ENCODE measurements at places on chromosomes 11 and 22.

- DNase-seq, result no peak
Measured at GRCh38 chr11:72347691-72348090, 86.6 kb downstream of the CLPB start.

- DNase-seq, result no peak
Measured at GRCh38 chr22:38967451-38968450, 10.3 kb downstream of the APOBEC3A start.

- DNase-seq, result no peak
Measured at GRCh38 chr11:30015725-30016412, 961 bp downstream of the KCNA4 start.

- DNase-seq, result no peak
Measured at GRCh38 chr11:63872800-63873197, 33.9 kb downstream of the MARK2 start.

DNA sequence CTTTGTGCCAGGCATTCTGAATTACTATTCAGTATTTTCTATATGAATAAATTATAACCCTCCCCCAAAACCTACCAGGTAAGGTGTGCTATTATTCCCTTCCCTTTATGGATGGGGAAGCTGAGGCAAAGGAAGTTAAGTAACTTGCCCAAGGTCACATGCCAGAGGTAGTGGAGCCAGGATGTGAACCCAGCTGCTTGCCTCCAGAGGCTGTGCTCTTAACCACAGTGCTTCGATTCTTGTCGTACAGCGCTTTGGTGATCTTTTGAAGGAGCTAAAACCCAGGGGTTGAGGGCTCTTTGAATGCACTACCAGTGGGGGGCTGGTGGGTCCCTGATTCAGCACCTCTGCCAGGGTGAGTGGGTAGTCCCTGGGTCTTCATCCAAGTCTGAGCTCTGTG, 18.8 kb downstream of the MCM5 start:
- no peak for DNase-seq

GRCh38 chr11:12410006-12410728, 32.8 kb downstream of the PARVA start:
- DNase-seq, result no peak

DNA sequence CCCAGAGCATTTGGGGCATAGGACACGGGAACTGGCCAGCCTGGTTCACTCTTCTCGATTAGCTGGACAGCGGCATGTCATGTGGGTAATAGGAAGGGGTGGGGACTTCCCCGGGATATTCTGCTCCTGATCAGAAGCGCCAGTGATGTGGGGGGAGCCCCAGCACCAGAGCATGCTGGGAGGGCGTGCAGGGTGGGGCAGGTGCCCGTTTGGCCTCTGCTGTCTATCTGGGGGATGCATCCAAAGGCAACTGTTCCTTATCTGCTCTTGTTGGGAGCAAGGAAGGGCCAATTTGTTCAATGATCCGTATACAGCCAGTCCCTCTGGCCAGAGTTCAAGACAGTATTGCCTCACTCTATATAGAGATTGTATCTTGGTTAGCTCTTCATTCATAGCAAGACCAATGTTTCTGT, 43.6 kb downstream of the PPARA start:
- no peak for DNase-seq

DNA sequence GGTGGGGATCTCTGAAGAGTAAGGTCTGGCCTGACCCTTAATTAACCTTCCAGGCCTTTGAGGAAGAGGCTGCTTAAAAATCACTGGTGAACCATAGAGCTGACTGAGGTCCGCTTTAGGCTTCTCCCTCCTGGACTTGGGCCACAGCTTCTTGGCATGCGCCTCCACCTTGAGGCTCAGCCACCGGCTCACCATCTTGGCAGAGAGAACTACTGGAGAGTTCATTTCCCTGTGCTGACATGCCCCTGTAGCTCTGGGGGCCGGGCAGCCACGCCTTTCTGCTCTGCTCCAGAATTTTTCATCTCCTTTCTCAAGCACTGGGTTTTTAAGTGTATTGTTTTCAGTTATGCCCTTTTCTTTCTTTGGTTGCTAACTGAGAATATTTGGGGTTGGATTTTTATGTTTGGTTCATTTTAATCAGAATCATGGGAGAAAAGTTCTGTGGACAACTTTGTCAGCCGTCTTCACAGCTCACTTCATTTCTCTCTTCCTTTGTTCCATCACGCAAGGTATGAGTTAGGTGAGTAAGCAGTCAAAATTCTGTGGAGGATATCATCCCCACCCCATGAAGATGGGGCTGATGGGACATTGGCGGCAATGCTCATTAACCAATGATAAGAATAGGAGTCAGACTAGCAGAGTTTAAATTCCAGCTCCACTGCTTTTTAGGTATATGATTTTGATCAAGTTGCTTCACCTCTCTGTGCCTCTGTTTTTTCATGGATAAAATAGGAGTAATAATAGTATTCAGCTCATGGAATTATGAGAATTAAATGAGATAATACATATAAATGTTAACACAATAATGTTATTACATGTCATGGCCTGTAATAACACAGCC, 103.9 kb downstream of the DBX1 start:
- no peak for DNase-seq

GRCh38 chr11:34924714-34925113, 8.3 kb downstream of the PDHX start:
- no peak for DNase-seq

DNA sequence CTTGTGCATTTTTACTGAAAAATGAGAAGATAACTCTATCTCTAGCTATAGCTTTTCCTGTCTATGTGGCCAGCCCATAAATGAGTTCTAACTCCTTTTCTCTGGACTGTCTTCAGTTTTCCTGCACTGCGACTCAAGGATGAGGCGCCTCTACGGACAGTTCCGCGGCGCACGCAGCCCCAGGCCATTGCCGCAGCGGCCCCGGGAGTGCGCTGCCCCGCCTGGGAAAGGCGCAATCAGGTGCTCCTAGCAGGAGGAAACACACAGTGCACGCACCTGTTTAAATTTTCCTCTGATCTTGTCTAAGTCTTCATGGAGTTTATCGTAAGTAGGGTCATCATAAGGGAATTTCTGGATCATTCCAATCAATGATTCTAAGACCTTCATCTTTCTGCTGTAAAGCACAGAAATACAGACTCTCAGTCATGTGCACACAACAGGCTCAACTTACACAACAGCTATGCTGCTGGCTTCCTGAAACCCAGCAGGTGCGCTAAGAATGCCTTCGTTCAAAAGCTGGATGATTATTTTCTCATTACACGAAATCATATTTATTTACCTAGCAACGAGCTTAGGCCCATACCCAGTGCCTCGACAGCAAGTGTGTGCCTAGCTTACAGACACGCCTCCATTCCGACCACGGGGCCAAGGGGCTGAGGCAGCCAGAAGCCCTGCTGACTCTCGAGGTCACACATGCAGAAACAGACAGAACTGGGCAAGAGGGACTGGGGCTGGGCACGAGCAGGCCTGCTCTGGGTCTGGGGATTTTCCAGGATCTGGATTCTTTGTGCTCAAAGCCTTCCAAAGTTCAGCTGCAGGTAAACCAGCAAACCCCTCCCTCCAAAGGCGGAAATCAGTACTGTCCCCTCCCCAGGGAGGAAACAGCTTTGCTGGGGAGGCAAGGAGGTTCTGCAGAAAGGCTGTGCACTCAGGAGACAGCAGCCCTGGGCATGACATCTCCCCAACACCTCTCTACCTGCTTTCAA, 7.2 kb downstream of the LTO1 start:
- DNase-seq, result no peak

DNA sequence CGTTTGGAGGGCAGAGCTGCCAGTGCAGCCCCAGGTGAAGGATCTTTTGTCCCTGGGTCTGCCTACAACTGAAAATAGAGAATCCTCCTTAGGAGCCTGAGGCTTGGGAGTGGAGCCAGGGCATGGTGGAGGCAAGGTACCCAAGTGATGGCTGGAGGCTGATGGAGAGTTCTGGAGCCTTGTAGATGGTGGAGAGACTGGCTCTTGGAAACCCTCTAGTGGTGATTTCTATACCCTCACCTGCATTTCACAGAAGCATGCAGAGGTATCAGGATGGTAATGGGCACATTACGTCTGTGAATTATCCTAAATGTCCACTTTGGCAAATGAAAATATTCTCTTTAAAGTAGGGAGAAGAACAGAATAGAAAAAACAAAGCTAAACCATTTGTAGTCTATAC, 44.4 kb downstream of the INSC start:
- peak; percentile 9 for DNase-seq

- no peak for DNase-seq
Measured at GRCh38 chr11:72636376-72636775, 37.8 kb downstream of the PDE2A start.

- DNase-seq, result no peak
Measured at GRCh38 chr11:78149646-78150045, 10.2 kb upstream of the ALG8 start.

GRCh38 chr22:50702261-50702671, 29.6 kb downstream of the SHANK3 start:
- no peak for DNase-seq

- no peak for DNase-seq
Measured at GRCh38 chr11:2466069-2466801, 21.4 kb downstream of the KCNQ1 start.

- peak; percentile 67 for DNase-seq
Measured at GRCh38 chr22:30754971-30755758, 60.5 kb downstream of the OSBP2 start.

- DNase-seq, result no peak
Measured at GRCh38 chr22:40258501-40258915, 80.8 kb downstream of the TNRC6B start.

- DNase-seq, result no peak
Measured at GRCh38 chr22:33605221-33605620, 315.1 kb downstream of the LARGE1 start.

GRCh38 chr11:2886191-2886894, 768 bp upstream of the CDKN1C start:
- no peak for DNase-seq

- peak; percentile 27 for DNase-seq
Measured at GRCh38 chr22:24768537-24769374, 5.8 kb downstream of the PIWIL3 start.

DNA sequence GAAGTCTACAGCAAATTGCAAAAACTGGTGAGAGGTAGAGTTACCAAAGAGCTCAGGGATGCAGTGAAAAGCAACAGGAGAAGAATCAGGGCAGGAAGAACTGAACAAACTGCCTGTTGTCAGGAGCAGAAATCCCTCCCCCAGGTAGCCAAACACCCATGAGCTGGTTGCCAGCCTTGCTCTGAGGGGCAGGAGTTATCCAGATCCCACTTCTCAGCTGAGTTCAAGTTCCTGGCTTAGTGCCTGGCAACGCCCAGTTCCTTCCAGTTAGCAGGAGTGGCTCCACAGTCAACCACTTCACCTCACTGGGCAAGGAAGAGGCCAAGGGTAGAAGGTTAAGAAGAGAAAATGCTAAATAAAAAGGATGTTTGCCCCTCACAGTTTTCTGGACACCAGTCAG, 1.9 kb upstream of the MPZL2 start:
- no peak for DNase-seq

GRCh38 chr22:35777335-35777975, 59.8 kb downstream of the APOL5 start:
- no peak for DNase-seq

DNA sequence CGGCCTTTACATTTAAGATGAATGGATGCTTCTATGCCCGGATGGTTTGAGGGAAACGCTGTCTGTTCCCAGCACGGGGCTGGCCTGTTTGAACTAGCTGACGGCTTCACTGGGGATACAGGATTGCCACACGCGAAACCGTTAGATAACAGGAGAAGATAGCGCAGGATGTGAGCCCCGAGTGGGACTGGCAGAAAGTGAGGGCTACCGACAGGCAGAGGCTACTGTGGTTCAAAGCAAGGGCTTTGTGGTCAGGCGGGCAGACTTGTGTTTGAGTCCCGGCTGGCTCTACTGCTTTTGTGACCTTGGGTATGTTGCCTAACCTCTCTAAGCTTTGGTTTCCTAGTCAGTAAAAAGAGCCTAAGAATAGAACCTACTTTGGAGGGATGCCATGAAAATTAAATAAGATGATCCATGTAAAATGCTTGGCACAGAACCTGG, 2.8 kb upstream of the OAF start:
- no peak for DNase-seq

GRCh38 chr11:134170919-134171281, 52.9 kb downstream of the NCAPD3 start:
- DNase-seq, result no peak

GRCh38 chr11:107272561-107272960, 185.1 kb downstream of the CWF19L2 start:
- no peak for DNase-seq

GRCh38 chr11:24383137-24383536, 113.7 kb upstream of the LUZP2 start:
- DNase-seq, result no peak

GRCh38 chr11:58493676-58494075, 14.2 kb downstream of the OR5B21 start:
- no peak for DNase-seq

GRCh38 chr11:71114124-71114851, 138.1 kb downstream of the SHANK2 start:
- DNase-seq, result peak; percentile 35
